Activated T-cell treated with anti-CD3 and anti-CD28 coated beads, Interleukin-2, amount 50 U/mL, for 72 hours (primary cell): ENCODE measurements at places on chromosomes 3 and 15. TPM values are rescaled to one million over a fixed set of nuclear protein-coding genes. Genes with fewer than 3 reads are reported as not detected.
A peak's percentile ranks its signal among the peaks of the same experiment; 100 is the strongest.

- H3K36me3 ChIP-seq, result no peaks in the 10 kb centered on the region
- H3K4me1 ChIP-seq, result no peaks in the 10 kb centered on the region
- no peak for DNase-seq
- no peak overlapping the region for H3K4me3 ChIP-seq
- no peak overlapping the region for H3K27ac ChIP-seq
- H3K27me3 ChIP-seq, result no peaks in the 10 kb centered on the region
These were observed 40.3 kb downstream of the SPSB4 start for GRCh38 chr3:141091426-141091825.

GRCh38 chr3:105676621-105677300 lies 192.1 kb downstream of the CBLB start:
- DNase-seq, result peak; percentile 64
- peak overlapping the region; percentile 69 for H3K4me3 ChIP-seq
- no peaks in the 10 kb centered on the region for H3K27me3 ChIP-seq
- peaks cover 19% of the 10 kb centered on the region for H3K36me3 ChIP-seq
- H3K27ac ChIP-seq, result peak overlapping the region; percentile 81
- H3K4me1 ChIP-seq, result peaks cover 25% of the 10 kb centered on the region

- H3K27ac ChIP-seq, result no peak overlapping the region
- peaks cover 7% of the 10 kb centered on the region for H3K27me3 ChIP-seq
- H3K4me1 ChIP-seq, result no peaks in the 10 kb centered on the region
- no peak overlapping the region for H3K4me3 ChIP-seq
These were observed 23.4 kb downstream of the STRIT1 start for GRCh38 chr3:155270063-155270462.

DNA sequence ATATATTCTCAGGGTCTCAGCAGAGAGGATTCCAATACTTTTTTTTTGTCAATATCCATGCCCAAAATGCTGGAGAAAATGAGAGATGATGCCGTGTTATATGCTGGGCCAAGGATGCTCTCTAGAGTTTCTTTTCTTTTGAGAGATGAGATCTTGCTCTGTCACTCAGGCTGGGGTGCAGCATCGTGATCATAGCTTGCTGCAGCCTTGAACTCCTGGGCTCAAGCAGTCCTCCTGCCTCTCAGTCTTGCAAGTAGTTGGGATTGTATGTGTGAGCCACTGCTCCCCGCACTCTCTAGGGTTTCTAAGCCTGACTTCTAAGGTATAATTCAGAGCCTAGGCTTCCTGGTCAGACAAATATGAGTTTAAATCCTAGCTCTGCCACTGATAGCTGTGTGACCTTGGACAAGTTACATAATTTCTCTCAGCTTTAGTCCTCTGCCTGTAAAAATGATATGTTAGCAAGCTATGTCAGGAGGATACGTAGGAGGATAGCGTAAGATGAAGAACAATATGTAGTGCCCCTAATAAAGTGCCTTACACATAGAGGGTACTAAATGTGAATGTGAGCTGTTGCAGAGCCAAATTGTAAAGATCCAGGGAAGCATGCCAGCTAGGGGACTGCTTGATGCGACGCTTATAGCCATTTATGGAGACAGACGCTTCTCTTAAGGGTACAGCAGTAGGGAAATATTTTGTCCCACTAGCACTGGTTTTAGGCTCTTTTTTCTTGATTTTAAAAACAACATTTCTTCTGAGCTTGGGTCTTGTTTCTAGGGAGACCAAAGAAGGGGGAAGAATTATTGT lies 7.4 kb downstream of the STARD9 start:
- H3K4me1 ChIP-seq, result peaks cover 33% of the 10 kb centered on the region
- peaks cover 2% of the 10 kb centered on the region for H3K36me3 ChIP-seq
- H3K4me3 ChIP-seq, result no peak overlapping the region
- H3K27ac ChIP-seq, result no peak overlapping the region
- H3K27me3 ChIP-seq, result peaks cover 19% of the 10 kb centered on the region

C3orf22 gene
- not detected for total RNA-seq

DNA sequence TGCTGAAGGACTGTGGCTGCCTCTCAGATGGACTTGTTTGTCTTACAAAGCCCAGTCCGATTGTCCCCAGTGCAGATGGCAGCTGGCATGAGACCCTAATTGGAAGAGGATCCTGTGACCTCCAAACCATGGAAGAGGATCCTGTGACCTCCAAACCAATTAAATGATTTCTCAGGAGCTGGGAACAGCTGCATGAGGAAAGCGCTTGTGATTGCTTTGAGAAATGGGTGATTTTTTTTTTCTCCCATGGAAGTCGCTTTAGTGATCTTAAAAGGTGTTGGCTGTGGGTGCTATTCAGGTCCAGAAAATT lies 68.4 kb upstream of the LARS2 start:
- no peak overlapping the region for H3K4me3 ChIP-seq
- DNase-seq, result no peak
- H3K27me3 ChIP-seq, result peaks cover 10% of the 10 kb centered on the region

- no peak for DNase-seq
- H3K27ac ChIP-seq, result no peak overlapping the region
- H3K27me3 ChIP-seq, result no peaks in the 10 kb centered on the region
- no peaks in the 10 kb centered on the region for H3K4me1 ChIP-seq
These were observed 120.8 kb upstream of the CCNL1 start for GRCh38 chr3:157280786-157281185.

DNA sequence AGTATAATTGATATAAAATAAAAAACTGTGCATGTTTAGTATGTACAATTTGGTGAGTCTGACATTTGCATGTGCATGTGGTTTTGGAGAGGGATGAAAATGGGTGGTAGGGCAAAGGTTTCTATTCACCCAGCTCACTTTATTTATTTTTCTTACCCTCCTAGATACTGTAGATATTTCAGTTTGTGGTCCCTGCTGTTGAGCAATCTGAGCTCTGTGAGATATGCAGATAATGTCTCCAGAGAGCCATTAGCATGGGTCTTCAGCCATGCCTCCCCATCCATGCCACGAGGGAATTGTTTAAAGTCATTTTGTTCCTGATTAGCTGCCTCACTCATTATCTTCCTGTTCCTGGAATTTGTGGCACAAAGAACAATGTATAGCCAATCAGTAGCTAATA lies 44.4 kb upstream of the B3GALNT1 start:
- H3K4me3 ChIP-seq, result no peak overlapping the region
- DNase-seq, result no peak
- H3K27ac ChIP-seq, result no peak overlapping the region
- peaks cover 5% of the 10 kb centered on the region for H3K27me3 ChIP-seq
- no peaks in the 10 kb centered on the region for H3K36me3 ChIP-seq

GALNT15 gene
- not detected for total RNA-seq

LACTB gene
- total RNA-seq, result 30.3 TPM

FETUB gene
- total RNA-seq, result not detected

NR2E3 gene
- total RNA-seq, result not detected

- no peak for DNase-seq
- H3K27ac ChIP-seq, result no peak overlapping the region
- no peaks in the 10 kb centered on the region for H3K36me3 ChIP-seq
- H3K4me1 ChIP-seq, result peaks cover 50% of the 10 kb centered on the region
These were observed 9.1 kb downstream of the ADAMTS17 start for GRCh38 chr15:100332721-100333120.

- no peaks in the 10 kb centered on the region for H3K36me3 ChIP-seq
- H3K27me3 ChIP-seq, result peaks cover 49% of the 10 kb centered on the region
- peaks cover 27% of the 10 kb centered on the region for H3K4me1 ChIP-seq
These were observed 55.3 kb downstream of the CCDC33 start for GRCh38 chr15:74291101-74292071.

DNA sequence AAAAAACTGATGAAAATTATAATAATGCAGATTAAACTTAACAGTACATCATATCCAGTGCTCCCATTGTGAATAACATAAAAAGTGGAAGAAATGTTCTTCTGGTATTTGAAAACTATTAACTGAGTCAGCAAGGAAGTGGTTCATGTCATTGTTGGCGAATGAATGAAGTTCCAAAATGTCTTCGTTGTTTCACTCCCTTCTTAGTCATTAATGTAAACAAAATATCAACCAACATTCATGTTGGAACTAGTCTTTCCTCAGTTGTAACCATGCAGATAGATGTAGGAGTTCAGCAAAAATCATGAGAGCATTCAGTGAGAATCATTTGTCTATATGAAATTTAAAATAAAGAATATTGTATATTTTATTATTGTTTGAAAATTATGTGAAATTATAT lies 44.1 kb upstream of the ICE2 start:
- no peak overlapping the region for H3K4me3 ChIP-seq
- no peak for DNase-seq
- peaks cover 13% of the 10 kb centered on the region for H3K36me3 ChIP-seq
- peaks cover 30% of the 10 kb centered on the region for H3K4me1 ChIP-seq
- no peaks in the 10 kb centered on the region for H3K27me3 ChIP-seq
- no peak overlapping the region for H3K27ac ChIP-seq

GRCh38 chr3:149592758-149593240 lies 65.0 kb downstream of the WWTR1 start:
- no peaks in the 10 kb centered on the region for H3K4me1 ChIP-seq
- DNase-seq, result no peak
- peaks cover 9% of the 10 kb centered on the region for H3K27me3 ChIP-seq
- no peaks in the 10 kb centered on the region for H3K36me3 ChIP-seq

DNA sequence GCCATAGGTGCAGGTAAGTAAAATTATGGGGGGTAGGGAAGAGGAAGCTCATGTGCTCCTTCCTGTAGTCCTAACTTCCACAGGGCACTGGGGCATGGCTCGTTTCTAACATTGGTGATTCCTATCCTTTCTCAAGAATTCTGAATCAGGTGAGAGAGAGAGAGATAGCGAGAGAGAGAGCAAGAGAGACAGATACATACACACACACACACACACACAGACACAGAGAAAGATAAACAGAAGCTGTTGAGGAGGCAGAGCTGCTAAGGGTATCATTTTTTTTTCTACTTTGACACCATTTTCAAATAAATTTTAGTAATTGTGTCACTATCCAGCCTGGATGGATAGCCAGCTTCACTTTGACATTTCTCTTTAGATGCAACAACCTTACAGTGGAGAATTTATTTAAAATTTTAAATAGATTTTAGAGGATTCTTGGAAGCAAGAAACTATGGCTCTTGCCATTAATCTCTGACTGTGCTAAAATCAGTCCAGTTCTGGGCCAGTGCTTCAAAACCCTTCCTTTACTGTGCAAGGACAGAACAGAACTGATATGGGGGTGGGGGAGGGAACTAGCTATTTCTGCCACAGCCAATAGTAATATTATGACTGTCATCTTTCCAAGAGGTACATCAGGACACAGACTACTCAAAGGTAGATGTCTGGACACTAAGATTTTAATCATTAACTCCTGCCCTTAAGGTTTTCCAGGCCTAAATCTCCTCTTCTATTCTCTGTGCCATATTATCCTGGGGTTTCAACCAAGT lies 14.6 kb upstream of the RAMAC start:
- no peak overlapping the region for H3K27ac ChIP-seq
- H3K27me3 ChIP-seq, result peaks cover 8% of the 10 kb centered on the region
- H3K4me3 ChIP-seq, result no peak overlapping the region
- no peak for DNase-seq
- H3K4me1 ChIP-seq, result peaks cover 11% of the 10 kb centered on the region
- H3K36me3 ChIP-seq, result no peaks in the 10 kb centered on the region

DNA sequence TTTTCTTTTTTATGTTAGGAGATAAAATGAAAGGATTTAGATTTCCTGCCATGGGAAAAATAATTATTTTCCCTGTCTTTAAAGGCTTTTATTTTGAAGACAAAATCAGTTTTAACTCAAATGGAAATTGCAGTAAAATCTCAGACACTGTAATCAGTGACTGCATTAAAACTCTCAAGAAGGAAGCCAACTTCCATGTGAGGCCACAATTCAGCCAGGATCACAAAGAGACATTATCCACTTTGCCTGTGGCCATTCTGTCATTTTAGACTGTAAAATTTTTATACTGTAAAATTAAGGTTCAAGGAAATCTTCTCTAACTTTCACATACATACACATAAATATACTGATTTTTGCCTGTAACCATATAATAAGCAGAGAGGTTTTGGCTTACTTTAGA lies 304.0 kb downstream of the TIGIT start:
- no peaks in the 10 kb centered on the region for H3K4me1 ChIP-seq
- H3K27ac ChIP-seq, result no peak overlapping the region
- H3K36me3 ChIP-seq, result no peaks in the 10 kb centered on the region

ZCWPW2 gene
- total RNA-seq, result 0.35 TPM

FBXO40 gene
- total RNA-seq, result not detected

DNA sequence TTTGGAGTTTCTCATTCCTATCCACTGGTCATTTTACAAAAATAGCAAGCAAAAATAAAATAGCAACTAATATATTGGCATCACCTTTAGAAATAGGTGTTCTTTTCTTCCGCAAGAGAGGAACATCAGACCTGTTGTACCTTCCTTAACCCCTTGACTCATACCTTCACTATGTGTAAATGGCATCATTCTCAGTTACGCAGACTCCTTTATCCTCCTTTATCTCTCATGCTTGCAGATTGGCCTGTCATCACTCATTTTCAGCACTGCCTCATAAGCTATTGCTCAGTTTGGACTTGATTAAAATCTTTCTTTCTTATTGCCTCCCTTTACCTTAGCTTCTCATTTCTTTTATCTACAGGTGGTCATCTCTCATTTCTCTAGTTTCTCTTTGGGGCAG lies 21.4 kb downstream of the ARHGEF26 start:
- no peaks in the 10 kb centered on the region for H3K4me1 ChIP-seq
- H3K4me3 ChIP-seq, result no peak overlapping the region
- no peak overlapping the region for H3K27ac ChIP-seq
- no peaks in the 10 kb centered on the region for H3K36me3 ChIP-seq
- peaks cover 40% of the 10 kb centered on the region for H3K27me3 ChIP-seq
- DNase-seq, result no peak

DNA sequence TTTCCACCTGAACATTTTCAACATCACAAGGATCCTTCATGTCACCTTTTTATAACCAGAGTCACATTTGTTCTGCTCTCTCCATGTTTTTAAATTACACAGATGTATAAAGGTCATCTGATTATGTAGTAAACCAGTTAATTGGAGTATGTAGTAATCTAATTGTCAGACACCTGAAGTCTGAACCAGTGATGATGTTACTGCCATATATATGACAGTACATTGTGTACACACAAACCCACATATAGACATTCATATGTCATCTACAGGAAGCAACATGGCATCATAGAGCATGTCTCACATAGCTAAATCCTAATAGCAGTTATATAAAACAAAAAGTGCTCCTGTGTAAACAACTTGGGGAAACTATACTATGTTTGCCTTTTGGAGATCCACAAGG lies 95.9 kb upstream of the PRR23C start:
- H3K4me3 ChIP-seq, result no peak overlapping the region
- H3K36me3 ChIP-seq, result no peaks in the 10 kb centered on the region
- no peaks in the 10 kb centered on the region for H3K4me1 ChIP-seq
- no peak overlapping the region for H3K27ac ChIP-seq

GRCh38 chr3:72692990-72693389 lies 155.3 kb downstream of the SHQ1 start:
- H3K4me3 ChIP-seq, result no peak overlapping the region
- H3K27ac ChIP-seq, result no peak overlapping the region
- H3K36me3 ChIP-seq, result no peaks in the 10 kb centered on the region

STAC gene
- not detected for total RNA-seq

- H3K36me3 ChIP-seq, result no peaks in the 10 kb centered on the region
- H3K27ac ChIP-seq, result no peak overlapping the region
- no peaks in the 10 kb centered on the region for H3K27me3 ChIP-seq
- no peak for DNase-seq
These were observed 49.6 kb upstream of the AADACL2 start for GRCh38 chr3:151684094-151684493.

DCP1A gene
- 51.3 TPM for total RNA-seq

GRCh38 chr3:124557433-124558232 lies 172.6 kb upstream of the UMPS start:
- DNase-seq, result no peak
- no peak overlapping the region for H3K27ac ChIP-seq
- H3K4me3 ChIP-seq, result no peak overlapping the region
- H3K27me3 ChIP-seq, result peaks cover 70% of the 10 kb centered on the region
